ENCODE measurements at places on chromosomes 4 and X.

DNA sequence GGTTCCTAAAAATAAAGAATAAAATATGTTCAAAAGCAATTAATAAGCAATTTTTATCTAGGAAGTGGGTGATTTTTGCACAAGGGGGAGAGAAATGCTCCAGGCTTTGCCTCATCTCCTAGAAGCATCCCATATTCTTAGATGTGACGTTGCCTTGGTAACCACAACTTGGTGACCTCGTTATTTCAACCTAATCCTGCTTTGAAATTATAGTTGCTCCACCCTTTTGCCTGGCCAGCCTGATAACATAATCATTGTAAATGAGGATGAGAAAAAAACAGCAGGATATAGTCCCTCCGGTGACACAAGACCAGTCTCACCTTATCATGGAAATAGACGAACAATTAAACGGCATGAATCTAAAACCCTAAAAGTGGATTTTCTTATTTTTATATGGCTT, 194.4 kb downstream of the QDPR start:
- DNase-seq, result no peak

DNA sequence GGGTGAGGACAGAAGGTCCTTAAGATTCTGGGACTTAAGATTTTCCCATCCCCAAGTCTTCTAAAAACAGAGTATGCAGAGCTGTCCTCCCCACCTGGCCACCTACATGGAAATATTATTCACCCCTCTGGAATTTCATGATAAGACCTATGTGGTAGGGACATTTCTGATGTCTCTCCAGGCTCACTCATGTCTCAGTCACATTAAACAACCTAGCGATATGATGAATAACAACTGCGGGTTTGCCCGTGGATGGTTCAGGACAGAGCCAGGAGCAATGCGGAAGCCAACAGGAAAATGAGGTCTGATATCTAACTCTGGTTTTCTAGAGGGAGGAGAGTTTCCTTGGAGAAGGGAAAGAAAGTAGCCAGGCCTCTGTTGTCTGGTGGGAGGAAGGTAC, 47.4 kb downstream of the TEX13A start:
- no peak for DNase-seq

- no peak for DNase-seq
These were observed 49.7 kb downstream of the ATP8A1 start for GRCh38 chr4:42607011-42607726.

GRCh38 chr4:95694411-95694810, 145.5 kb upstream of the PDHA2 start:
- no peak for DNase-seq

DNA sequence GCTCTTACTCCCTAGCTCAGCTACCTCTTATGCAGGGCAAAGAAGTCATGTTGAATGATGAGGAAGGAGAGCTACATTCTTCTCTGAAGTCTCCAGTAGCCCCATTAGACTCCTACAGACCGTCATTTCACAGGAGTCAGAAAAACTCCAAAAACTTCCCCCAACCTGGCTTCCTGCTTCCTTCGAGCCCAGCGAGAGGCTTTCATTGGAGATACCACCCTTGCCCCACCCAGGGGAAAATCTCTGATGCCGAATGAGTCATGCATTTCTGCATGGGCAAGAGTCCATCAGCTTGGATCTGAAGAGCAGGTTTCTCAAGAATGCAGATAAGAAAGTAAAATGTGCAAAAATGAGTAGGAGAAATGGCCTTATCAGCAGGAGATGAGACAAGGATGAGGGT, 53.0 kb downstream of the ARSF start:
- DNase-seq, result peak; percentile 2

DNA sequence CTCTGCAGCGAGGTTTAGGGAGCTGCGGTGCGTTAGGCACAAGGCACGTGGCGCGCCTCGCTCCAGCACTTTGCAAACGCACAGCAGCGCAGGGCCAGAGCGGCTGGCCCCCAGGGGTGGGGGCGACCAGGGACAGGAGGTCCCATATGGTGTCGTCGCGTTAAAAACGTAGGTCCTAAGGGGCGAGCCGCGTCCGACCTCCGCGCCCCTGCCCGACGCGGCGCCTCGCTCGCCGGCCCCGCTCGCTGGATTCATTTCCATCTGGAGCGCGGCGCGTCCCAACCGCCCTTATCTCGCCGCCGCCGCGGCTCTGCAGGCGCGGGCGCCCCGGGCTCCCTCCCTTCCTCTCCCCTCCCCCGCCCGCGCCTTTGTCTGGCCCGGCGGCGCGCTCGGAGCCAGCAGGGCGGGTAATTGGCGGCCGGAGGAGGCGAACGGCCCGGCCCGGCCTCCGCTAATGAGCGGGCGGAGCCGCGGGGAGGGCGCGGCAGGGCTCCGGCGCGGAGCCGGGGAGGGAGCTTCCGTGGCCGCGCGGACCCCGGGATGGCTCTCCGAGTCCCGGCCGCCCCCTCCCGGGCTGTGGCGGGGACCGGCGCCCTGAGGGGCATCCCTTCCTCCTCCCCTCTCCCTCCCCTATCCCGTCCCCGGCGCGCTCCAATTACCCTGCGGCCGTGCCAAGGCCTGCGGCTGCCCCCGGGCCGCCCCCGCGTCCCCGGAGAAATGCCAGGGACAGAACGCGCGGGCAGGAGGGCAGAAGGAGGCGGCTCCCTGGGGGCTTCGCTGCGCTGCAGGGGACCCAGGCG, 409.0 kb downstream of the BCOR start:
- no peak for DNase-seq

Measured in epithelial cell of prostate (primary cell).